ENCODE measurements at places on chromosomes 4 and X. TPM values are rescaled to one million over a fixed set of nuclear protein-coding genes. Genes with fewer than 3 reads are reported as not detected.

GRCh38 chr4:85127653-85128052 lies 161.2 kb upstream of the WDFY3 start:
- DNase-seq, result no peak

Gene NSUN7
- total RNA-seq, result not detected

GRCh38 chrX:115018040-115018647 lies 728 bp upstream of the IL13RA2 start:
- no peak for DNase-seq

Gene RTL3
- total RNA-seq, result not detected

GRCh38 chr4:39043058-39043860 lies 11.1 kb upstream of the TMEM156 start:
- DNase-seq, result peak; percentile 61

GRCh38 chrX:69493766-69494165 lies 10.4 kb upstream of the NALF2 start:
- DNase-seq, result no peak

Gene PRDM5
- 3.5 TPM for total RNA-seq

GRCh38 chr4:71198958-71199357 lies 139.9 kb upstream of the SLC4A4 start:
- DNase-seq, result no peak

Gene ADGRA3
- total RNA-seq, result 15.3 TPM

Gene SPANXB1
- not detected for total RNA-seq

DNA sequence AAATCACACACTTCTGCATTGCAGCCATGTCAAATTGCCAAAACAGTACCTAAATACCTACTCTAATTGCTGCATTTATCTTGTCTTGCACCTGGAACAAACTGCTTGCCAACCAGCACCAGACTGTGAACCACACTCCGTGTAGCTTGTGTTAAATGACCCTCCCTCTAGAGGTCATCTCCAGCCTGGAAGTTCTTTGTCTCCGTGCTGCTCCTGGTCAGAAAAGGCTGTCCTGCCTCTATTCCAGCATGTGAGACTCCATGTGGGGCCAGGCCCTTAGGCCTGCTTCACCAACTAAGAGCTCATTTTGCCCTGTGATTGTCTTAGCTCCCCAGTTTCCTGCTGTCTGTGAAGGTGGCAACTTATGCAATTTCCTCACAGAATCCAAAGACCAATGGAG lies 28.3 kb downstream of the CNGA2 start:
- peak; percentile 0 for DNase-seq

Gene FOXR2
- total RNA-seq, result not detected

Gene CENPI
- 18.0 TPM for total RNA-seq

Gene TRIM2
- 13.9 TPM for total RNA-seq

Gene ASB9
- total RNA-seq, result 2.9 TPM

- no peak for DNase-seq
These were observed 63.7 kb upstream of the TLR2 start for GRCh38 chr4:153620352-153620751.

GRCh38 chrX:2478546-2479419 lies 22.0 kb downstream of the DHRSX start:
- DNase-seq, result no peak

GRCh38 chr4:45410701-45411210 lies 684.4 kb upstream of the GNPDA2 start:
- no peak for DNase-seq

DNA sequence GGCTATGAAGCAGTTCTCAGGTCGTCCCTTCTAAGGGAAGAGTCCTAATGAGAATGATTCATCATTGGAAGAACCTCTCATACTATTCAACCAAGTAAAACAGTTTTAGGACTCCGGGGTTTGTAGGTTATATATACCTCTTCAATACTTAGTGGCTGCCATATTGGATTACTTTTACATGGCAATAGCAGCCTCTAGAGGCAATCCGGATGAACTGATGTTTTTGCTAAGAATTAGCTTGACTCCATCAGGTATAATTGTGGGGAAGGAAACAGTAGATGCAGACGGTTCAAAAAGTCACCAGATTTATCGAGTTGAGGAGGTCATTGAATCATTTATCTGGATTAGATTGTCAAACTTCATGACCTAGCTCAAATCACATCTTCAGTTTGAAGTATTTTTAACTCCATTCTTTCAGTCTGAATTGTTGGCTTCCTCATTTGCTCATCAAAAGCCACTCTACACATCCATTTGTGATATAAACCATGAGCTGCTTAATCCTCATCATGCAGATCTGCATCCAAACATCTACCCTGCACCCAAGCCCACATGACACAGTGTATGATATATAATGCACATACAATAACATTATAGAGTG lies 28.4 kb downstream of the GUCY1B1 start:
- DNase-seq, result peak; percentile 53

Gene BCAP31
- 341 TPM for total RNA-seq

Gene RTL9
- not detected for total RNA-seq

DNA sequence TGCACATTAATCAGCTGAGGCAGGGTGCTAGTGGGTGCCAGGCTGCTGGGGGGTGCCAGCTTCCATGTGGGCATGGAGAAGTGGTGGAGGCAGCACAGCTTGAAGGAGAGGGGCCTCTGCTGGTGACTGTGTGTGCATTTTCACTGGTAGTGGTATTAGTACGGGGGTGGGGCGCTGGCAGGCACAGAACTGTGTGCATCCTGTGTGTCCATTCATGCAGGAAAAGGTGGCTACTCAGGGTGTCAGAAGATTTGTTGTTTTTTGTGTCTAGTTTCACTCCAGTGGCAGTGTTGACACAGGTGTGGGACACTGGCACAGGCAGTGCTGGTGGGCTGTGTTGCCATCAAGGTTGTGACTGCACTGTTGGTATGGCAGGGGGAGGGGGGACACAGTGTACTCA lies 1303.6 kb downstream of the FAM133A start:
- DNase-seq, result no peak

Gene TBL1X
- 5.3 TPM for total RNA-seq

GRCh38 chr4:184348311-184349233 lies 125.8 kb downstream of the IRF2 start:
- no peak for DNase-seq

DNA sequence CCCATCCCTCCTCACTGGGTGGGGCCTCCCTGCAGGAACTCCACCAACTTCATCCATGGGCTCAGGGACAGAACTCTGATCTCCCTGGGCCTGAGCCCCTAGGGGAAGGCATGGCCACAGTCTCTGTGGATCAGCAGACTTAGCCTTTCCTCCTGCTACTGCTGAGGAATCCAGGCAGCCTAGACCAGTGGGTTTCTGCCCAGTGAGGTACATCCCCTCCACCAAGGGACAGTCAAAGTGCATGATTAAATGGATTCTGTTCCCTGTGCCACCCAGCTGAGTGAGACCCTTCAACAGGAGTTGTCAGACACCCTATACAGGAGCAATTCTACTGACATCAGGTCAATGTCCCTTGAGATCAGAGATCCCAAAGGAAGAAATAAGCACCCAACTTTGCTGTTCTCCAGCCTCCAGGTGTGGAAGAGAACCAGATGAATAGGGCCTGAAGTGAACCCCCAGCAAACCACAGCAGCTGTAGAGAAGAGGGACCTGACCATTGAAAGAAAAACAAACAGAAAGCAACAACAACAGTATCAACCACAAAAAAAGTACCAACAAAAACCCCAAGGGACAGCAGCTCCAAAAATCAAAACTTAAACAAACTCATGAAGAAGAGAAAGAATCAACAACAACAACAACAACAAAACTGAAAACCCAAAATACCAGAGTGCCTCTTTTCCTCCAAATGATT lies 84.8 kb downstream of the CHIC1 start:
- no peak for DNase-seq

GRCh38 chr4:71029504-71029903 lies 36.1 kb downstream of the DCK start:
- peak; percentile 4 for DNase-seq

Gene SLC30A9
- 44.1 TPM for total RNA-seq

DNA sequence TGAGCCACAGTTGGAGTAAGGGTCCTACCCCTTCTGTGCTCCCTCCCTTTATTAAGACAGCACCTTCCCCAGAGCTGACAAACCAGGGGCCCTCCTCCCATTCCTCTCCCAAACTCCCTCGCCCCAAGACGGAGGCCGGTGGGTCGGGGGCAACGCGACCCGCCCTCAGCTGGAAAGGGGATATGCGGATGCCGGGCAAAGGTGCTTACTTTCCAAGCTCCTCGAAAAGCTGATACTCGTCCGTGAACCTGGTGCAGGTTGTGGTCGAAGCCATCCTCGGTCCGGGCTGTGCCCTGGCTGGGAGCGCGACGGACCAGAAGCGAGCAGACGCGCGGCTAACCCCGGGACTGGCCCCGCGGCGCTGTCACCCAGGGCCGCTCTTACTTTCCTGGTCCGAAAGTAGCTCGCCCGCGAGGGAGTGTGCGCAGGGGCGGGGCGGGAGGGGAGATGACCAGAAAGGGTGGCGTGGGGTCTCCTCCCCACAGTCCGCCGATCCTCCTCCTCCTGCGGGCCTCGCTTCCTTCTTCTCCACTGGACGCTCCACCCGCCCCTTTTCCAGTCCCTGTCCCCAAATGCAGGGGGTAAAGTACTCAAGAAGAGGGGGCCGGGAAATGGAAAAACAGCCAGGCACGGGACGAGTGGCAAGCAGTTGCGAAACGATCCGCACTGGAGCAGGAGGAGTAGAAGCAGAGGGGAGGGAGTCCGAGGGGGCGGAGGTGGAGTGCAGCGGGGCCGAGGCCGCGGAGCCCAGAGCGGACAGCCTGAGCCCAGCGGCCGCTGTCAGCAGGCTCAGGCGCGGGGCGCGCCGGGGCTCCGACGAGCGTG lies 531 bp downstream of the CAMK2D start:
- DNase-seq, result peak; percentile 56

DNA sequence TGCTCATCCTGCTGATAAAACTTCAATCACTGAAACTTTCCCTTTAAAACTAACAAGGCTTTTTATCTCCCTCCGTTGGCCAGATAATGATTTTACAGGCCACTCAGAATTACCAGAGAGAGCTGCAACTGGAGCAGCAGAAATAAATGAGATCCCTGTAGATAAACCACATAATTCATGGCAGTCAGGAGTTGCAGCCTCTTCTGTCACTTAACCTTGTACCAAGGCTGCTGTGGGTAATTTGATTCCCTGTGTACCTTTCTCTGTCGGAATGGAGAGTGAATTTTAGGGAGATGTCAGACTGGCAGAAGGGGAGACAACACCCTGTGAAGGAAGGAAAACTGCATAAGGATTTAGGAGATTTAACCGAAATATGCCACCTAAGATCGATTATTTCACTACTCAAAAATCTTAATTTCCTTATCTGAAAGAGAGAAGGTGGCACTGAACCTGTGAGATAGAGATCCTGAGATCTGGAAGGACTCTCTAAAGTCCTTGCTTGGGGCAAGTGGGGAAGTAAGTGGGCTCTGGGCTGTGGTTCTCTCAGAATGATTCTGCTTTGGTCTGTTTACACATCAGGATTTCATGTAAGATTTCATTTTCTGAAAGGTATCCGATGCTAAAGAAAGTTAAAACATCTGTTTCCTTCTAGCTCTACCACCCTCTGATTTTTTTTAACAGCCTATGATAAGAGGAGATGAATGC lies 14.3 kb upstream of the TSPAN5 start:
- DNase-seq, result no peak

Gene CSAG3
- total RNA-seq, result not detected

GRCh38 chr4:108512615-108513505 lies 107.5 kb upstream of the RPL34 start:
- no peak for DNase-seq

DNA sequence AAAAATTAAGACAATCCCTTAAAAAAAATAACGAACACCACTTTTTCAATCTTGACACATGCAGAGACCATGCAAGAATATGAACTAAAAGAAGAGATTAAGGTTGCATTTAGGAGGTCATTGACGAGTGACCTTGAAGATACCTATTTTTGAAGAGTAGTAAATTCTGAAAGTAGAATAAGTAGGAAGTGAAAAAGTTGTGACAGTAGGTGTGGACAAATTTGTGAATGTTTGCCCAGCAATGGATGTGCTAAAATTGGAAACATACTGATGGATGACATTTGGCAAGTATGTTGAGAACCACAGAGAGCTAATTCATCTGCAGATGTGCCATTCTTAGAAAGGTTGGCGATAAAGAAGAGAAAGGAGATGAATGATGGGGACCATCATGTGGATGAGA lies 213.7 kb upstream of the VCX3A start:
- no peak for DNase-seq

GRCh38 chr4:12697970-12698369 lies 786.2 kb downstream of the RAB28 start:
- DNase-seq, result no peak

Gene CACNA1F
- total RNA-seq, result under 0.01 TPM

GRCh38 chrX:120672389-120672788 lies 42.5 kb upstream of the C1GALT1C1 start:
- peak; percentile 90 for DNase-seq

GRCh38 chr4:15996773-15997172 lies 33.8 kb upstream of the FGFBP2 start:
- DNase-seq, result no peak

- no peak for DNase-seq
These were observed 566.4 kb upstream of the DIPK2B start for GRCh38 chrX:45766981-45767501.

DNA sequence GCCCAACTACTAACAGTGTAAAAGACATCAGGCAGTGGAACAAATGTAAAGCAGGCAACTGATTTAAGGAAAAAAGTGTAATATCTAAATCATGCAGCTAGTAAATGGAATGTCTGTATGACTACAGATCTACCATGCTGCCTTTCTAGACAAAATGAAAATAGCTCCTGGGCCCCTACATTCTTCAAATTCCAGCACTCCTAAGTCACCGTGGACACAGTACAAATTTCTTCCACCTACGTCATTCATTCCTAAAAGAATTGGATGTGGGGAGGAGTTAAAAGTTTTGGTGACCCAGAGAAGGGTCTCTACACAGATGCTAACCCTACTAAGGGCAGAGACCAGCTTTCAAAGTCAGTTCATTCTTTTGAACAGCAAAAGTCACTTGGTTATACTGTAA lies 137.2 kb upstream of the ARHGEF9 start:
- DNase-seq, result no peak

DNA sequence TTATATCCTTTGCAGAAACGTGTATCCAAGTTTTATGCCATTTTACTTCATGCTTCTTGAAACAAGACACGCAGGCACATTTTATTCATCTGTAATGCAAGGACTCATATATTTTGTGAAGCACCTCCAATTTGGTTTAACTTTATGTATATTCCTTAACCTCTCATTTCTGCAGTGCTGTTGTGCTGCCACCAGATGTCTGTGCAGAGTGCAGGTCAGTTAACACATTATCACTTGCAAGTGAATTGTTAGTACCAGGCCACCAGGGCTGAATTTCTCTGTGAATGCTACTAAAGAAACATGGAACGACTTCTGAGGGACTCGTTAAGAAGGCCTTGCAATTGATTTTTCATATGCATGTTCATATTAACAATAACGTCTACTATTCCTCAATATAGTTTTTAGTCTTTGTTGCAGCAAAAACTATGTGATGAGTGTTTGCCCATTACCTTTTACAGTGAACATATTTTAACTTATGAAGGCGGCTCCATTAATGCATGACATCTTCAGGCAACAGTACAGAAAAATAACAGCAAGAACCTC lies 770.3 kb downstream of the NLGN4X start:
- DNase-seq, result no peak

Gene DSPP
- total RNA-seq, result not detected

Gene MAGEA2B
- not detected for total RNA-seq

DNA sequence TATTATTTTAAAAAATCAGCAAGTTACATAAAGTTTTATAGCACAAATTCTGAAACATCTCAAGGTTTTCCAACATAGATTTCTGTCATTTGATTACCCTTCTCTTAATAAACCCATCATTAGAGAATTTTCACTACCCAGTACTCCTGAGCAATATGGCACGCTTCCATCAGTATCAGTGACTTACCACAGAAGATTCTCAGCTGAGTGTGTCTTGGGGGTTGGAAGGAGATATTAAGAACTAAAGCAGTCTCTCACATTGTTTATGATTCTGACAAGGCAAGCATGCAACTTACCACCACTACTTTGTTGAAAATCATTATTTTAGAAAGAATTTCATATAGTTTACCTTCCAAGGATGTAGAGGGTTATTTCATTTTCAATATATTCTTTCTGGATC lies 67.7 kb downstream of the INPP4B start:
- DNase-seq, result no peak

Data from dermis microvascular lymphatic vessel endothelial cell (primary cell).